Colonic mucosa (tissue), 4 donors: ENCODE measurements at places on chromosomes 4 and X.
A peak's percentile ranks its signal among the peaks of the same experiment; 100 is the strongest.

GRCh38 chr4:15003891-15004738, 1.8 kb downstream of the CPEB2 start:
- H3K27ac ChIP-seq = peak overlapping the region; percentile 98
- peak; percentile 46 for DNase-seq
- H3K27me3 ChIP-seq = no peaks in the 10 kb centered on the region
- H3K4me3 ChIP-seq = peak overlapping the region; percentile 85
- no peaks in the 10 kb centered on the region for H3K36me3 ChIP-seq

DNA sequence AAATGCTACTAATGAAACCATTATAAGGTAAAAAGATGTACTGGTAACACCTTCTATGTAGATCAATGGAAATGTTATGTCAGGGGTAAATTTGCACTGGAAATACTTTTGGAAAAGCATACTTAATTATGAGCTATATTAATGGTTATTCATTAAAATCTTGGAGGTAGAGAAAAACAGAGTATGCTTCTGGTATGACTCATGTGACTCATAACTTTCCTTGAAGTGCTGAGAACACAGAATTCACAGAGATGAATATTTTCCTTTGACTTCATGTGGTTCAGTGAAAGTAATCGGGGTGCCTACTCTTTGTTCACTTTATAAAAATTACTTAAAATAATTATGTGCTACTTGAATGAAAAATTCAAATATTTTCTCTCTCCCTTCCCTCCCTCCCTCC, 254.2 kb downstream of the KCTD8 start:
- H3K36me3 ChIP-seq = no peaks in the 10 kb centered on the region
- no peak overlapping the region for H3K4me3 ChIP-seq
- H3K4me1 ChIP-seq = no peaks in the 10 kb centered on the region
- no peak overlapping the region for H3K27ac ChIP-seq

GRCh38 chrX:7294483-7294882, 146.5 kb upstream of the PUDP start:
- H3K4me1 ChIP-seq = no peaks in the 10 kb centered on the region
- no peak overlapping the region for H3K4me3 ChIP-seq
- no peak for DNase-seq
- H3K36me3 ChIP-seq = no peaks in the 10 kb centered on the region

DNA sequence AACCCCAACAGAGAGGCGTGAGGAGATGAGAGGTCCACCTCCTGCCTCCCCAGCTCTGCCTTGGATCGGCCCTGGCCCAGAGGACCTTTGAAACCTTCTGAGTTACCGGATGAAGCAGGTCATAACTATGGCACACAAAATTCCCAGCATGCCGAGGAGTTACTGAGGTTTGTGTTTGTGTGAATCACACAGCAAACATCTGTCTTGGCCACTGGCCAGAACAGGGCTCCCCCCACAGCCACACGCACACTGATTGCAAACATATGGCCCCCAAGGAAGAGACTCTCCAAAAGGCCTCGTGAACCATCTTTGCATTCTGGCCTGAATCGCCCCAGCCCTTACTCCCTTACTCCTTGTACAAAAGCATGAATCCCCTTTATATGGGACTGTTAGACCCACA, 18.9 kb downstream of the RPS4X start:
- H3K36me3 ChIP-seq = no peaks in the 10 kb centered on the region
- DNase-seq = no peak

DNA sequence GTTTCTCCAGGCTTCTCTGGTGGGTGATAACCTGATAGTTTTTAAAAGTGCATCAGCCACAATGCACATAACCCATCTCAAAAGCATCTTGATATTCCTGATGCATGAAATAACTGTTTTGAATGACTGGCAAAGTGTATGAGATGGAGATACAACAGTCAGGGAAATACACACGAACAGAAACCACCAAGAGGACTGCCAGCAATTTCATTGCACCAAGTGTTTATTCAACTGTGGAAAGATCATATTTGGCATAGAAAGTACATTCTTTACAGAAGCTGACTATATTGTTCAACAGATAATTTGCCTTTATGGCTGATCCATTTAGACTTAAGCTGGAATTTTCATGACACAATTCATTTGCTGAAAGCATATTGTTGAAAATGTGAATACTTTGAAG, 139.5 kb downstream of the SLIT2 start:
- no peaks in the 10 kb centered on the region for H3K4me1 ChIP-seq
- no peak overlapping the region for H3K4me3 ChIP-seq
- no peaks in the 10 kb centered on the region for H3K27me3 ChIP-seq
- H3K27ac ChIP-seq = no peak overlapping the region
- no peak for DNase-seq

- no peak within 1 kb of the TSS for H3K4me3 ChIP-seq
- H3K27me3 ChIP-seq = no peaks in the 10 kb centered on the region
- no peak for DNase-seq
- H3K36me3 ChIP-seq = no peaks in the 10 kb centered on the region
- H3K27ac ChIP-seq = no peak within 1 kb of the TSS
- H3K4me1 ChIP-seq = no peaks in the 10 kb centered on the region
Measured at GRCh38 chr4:158521484-158522088, at the start of gene RXFP1. TSS of gene RXFP1 (plus strand) at chr4:158521882. CDS start at chr4:158521977, 95 bp downstream.

GRCh38 chr4:183912585-183912984, 7.5 kb downstream of the STOX2 start:
- no peaks in the 10 kb centered on the region for H3K36me3 ChIP-seq
- H3K27me3 ChIP-seq = peaks cover 3% of the 10 kb centered on the region
- DNase-seq = no peak
- H3K27ac ChIP-seq = no peak overlapping the region

DNA sequence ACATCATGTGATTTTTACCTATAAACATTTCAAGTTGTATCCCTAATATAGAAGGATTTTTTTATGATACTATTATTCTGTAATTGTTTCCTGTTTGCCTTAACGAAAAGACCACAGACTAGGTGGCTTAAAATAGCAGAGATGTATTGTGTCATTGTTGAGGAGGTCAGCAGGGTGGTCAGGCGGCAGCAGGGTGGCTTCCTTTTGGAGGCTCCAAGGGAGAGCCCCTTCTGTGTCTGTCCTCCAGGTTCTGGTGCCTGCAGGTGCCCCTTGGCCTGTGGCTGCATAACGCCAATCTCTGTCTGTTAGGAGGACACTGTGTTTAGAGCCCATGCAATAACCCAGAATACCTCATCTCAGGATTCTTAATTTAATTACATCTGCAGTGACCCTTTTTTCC, 118.1 kb downstream of the TBL1X start:
- H3K4me3 ChIP-seq = no peak overlapping the region
- H3K36me3 ChIP-seq = no peaks in the 10 kb centered on the region
- no peak overlapping the region for H3K27ac ChIP-seq
- no peaks in the 10 kb centered on the region for H3K27me3 ChIP-seq
- DNase-seq = no peak
